ENCODE measurements at places on chromosomes 1 and 21.

GRCh38 chr1:185719021-185719420, 15.2 kb upstream of the HMCN1 start:
- peak; percentile 51 for DNase-seq

- no peak for DNase-seq
Measured at GRCh38 chr1:161074676-161075368, 5.1 kb upstream of the ARHGAP30 start.

DNA sequence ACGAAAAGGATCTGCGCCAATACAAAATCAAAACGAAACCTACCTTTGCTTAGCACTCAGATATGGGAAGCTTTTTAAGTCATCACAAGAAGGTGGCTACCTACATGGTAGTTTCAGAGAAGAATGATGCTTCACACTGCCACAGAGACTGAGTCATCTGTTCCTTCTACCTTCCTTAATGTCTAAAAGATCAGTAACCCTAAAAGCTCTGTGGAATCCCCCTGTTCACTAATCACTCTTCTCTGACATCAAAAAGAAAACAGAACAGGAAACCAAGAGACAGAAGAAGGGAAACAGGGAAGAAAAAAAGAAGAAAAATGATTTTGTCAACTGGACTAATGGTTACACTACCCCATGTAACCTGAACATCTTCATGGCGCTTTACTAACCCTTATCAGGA, 177.2 kb downstream of the SMYD3 start:
- DNase-seq: no peak

GRCh38 chr1:209484429-209484828, 99.1 kb upstream of the CAMK1G start:
- DNase-seq: no peak

DNA sequence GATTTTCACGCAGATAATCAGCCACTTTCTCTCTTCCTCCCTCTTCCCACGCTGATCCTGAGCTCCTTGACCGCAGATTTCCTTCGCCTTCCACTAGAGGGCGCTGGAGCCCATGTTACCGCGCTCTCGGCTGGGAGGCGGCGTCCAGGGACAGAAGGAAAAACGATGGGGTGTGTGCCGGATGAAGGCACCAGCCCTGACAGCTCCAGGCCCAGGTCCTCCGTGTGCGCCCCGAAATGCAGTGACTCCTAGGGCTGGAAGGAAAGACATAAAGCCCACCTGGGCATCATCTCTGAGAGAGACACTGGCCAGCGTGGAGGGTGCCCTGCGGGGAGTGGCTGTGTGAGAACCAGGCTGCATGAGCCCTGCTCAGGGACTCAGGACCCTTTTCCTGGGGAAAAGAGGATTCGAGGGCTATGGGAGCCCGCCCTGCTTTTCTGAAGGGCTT, 44.9 kb upstream of the CYP2J2 start:
- DNase-seq: peak; percentile 83

DNA sequence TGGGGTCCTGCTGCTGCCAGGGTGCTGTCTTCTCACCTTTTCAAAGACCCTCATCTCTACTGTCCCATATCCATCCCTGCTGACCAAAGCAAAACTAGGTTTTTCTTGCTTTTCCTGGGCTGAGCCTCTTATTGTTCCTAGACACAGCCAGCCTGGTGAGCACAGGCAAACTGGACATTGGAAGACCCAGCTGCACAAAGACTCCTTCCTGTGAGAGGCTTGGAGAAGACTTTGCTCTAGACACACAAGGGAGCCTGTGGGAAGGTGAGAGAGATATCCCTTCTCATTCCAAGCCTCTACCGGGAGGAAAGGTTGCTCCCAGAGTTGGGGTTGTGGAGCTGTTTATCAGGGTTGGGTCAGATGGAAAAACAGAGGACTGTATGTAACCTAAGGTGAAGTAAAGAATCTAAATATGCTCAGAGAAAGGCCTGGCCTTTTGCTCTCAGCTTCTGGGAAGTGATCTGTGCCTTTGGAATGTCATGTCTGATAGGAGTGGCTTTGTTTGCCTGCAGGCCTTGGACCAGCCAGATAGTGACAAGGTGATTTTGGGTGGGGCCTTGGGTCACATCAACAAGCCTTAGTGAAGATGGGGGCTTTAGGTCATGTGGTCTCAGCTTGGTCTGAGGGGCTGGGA, 87.6 kb upstream of the RUNX1 start:
- peak; percentile 56 for DNase-seq

- no peak for DNase-seq
Measured at GRCh38 chr1:116716391-116716790, 37.8 kb upstream of the CD2 start.

DNA sequence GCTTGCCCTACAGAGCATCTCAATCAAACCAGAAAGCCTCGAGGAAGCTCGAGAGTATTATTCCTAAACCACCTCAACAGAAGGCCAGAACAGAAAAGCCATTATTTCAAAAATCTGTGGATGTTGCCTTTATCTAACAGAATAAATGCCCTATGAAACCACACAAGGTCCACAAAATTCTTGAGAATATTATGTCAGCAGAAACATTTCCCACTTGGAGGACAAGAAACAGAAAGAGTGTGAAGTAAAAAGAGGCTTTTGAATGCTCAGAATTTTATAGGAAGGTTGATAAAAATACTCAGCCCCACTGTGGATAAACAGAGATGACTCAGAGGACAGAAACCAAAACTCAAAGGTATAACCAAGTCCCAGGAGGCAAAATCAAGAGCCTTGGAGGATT, 146.4 kb upstream of the LRRC7 start:
- no peak for DNase-seq

- peak; percentile 47 for DNase-seq
Measured at GRCh38 chr1:10788592-10789006, 7.8 kb downstream of the CASZ1 start.

DNA sequence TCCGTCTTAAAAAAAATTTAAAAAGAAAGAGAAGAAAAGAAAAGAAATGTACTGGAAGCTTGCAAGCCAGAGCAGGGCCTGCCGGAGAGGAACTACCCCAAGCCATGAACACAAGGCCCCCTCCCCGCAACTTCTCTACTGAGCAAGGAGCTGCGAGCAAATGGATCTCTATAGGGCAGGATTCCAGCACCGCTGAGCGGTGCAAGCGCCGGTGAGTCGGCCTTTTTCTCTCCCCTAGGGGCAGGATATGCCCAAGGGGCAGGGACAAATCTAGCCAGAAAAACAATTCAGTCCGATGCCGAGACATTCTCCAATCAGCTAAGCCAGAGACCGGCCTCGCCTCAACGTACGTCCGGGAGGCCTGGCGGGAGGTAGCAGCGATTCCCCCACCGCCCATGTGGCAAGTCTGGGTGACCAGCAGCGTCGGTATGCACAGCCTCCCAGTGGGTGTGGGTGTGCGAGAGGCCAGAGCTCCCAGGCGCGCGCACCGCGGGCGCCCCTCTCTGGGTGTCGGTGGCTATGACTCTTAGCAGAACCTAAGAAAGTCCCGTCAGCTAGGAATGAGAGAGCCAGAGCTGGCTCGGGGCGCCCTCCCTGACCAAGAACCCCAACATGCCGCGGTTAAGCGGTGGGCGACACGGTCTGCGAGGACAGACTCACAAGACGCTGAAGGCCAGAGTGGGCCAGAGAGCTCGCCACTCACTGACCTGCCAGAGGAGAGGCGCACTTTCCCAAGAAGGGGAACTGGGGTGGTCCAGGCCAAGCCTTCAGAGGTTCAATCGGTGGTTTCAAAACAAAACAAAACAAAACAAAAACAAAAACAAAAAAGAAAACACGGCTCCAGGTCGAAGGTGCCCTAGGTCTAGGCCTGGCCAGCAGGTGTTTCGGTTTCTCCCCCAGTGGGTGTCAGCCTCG, 1.9 kb downstream of the CSMD2 start:
- peak; percentile 94 for DNase-seq

DNA sequence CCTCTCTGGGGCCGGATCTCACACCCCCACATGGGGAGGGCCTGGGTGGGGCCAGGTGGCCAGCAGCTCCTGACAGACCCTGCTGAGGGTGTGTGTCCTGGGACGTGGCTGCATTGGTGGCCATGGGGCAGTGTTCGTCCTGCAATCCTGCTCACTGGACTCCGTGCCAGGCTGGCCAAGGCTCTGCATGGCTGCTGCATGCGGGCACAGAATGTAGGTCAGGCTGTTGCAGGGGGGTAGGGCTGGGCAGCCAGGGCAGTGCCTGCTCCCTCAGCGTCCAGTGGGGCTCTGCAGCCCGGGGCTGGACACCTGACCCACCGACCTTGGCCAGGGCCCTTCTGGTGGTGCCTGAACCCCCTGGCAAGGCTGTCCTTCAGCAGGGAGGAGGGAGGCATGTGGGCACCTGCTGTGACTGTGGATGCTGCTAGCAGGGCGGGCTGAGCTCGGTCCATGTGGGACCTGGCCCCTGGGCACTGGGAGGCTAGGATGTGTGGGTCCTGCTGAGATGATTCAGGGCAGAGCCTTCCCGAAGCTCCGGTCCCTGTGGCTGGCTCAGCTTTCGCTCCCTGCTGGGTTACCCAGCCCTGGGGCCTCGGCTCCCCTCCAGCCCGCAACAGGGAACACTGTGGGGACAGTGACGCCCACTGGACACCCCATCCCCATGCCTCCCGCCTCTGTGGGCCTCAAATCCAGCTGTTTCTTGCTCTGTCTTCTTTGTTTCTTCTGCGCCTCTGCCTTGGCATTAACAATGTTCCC, 14.9 kb upstream of the PLCH2 start:
- no peak for DNase-seq

Data from AG08396 (cell line).